H1 (cell line): ENCODE measurements at places on chromosomes 7 and 10. TPM values are rescaled to one million over a fixed set of nuclear protein-coding genes. Genes with fewer than 3 reads are reported as not detected.

Gene NUTM2E
- 0.02 TPM in 1 of 2 replicates, not detected in the other for polyA plus RNA-seq

DNA sequence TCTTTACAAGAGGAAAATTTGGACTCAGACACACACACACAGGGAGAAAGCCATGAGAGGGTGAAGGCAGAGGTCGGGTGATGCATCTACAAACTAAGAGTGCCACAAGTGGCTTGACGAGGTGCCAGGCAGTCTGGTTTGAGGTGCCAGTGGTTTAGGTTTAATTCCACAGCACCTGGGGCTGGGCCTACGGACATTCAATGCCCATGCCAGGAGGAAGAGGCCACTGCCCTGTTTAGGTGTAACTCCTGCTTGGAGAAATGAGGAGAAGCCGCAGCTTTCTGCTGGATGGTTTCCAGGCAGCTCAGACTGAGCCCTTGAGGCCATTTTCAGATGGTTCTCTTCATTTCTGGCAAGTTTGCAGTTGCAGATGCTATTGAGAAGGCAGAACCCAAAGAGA, 83.6 kb downstream of the HTR5A start:
- H3K27ac ChIP-seq: no peak overlapping the region
- no peak for DNase-seq

DNA sequence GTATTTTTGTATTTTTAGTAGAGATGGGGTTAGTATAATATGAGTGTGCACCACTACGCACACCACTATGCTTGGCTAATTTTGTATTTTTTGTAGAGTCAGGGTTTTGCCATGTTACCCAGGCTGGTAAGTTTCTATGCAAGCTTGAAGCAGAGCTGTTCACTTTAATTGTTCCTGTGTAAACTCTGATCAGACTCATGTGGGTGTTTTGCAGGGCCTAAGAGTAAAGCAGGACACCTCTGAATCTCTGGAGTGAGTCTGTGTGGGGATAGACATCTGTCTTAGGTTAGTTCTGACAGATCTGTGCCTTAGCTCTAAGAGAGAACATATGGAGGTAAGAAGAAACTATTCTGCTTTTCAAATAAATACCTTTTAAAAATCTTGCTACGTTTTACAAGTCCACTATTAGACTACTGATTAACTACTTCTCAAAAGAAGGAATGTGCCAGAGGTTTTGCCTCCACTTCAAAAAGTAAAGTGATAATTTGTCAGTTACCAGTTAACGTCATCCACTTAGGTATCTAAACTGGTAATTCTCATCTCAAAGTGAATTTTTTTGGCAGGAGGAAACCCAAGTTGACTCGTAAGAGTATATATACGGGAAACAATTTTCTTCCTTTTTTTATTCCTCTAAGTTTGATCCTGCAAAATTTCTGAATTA, 1.1 kb downstream of the COL17A1 start:
- no peak for DNase-seq
- H3K36me3 ChIP-seq: no peaks in the 10 kb centered on the region
- no peak overlapping the region for H3K4me3 ChIP-seq

GRCh38 chr7:8871716-8872115, 438.3 kb downstream of the NXPH1 start:
- no peak for DNase-seq
- no peaks in the 10 kb centered on the region for H3K36me3 ChIP-seq
- H3K27ac ChIP-seq: no peak overlapping the region
- H3K27me3 ChIP-seq: no peaks in the 10 kb centered on the region
- no peaks in the 10 kb centered on the region for H3K4me1 ChIP-seq
